Activated CD4-positive, alpha-beta T cell treated with anti-CD3 and anti-CD28 coated beads, Interleukin-2, amount 10 ng/mL, durations not matched to agents 7 days and 5 days (primary cell): ENCODE measurements at places on chromosomes 5 and 9. TPM values are rescaled to one million over a fixed set of nuclear protein-coding genes. Genes with fewer than 3 reads are reported as not detected.

The LEAP2 gene
- total RNA-seq: 3.8 TPM

The AQP3 gene
- 194 TPM for total RNA-seq

The MORN5 gene
- total RNA-seq: not detected

GRCh38 chr9:5278486-5278885, 26.0 kb downstream of the RLN2 start:
- no peaks in the 10 kb centered on the region for H3K27me3 ChIP-seq
- no peak overlapping the region for H3K4me3 ChIP-seq
- DNase-seq: no peak
- no peaks in the 10 kb centered on the region for H3K4me1 ChIP-seq
- H3K36me3 ChIP-seq: peaks cover 4% of the 10 kb centered on the region

DNA sequence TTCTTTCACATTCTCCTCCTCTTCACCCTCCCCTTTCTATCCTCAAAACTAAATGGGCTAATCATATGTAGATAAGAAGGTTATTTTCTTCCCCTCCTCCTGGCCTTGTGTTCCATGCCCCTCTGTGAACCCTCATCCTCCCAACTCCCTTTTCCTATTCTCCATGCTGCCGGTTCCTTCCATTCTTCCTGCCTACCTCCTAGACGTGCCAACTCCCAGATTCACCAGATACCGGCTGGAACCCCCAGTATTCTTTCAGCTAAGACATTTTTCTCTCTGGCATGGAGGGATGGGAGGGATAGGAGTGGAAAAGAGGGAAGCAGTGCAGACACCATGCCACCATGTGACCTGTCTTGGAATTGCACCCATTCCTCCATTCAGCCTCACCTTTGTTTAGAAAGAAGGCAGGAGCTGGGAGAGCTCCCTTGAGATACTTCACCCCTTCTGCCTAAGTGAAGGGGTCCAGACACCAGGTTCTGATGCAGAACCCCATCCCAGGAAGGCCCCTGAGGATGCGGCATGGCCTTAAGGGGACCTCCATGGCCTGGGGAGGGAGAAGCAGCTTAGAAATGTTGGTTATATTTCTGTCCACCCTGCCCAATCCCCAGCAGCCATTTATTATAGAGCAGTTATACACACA, 4.8 kb downstream of the DNAJB5 start:
- H3K4me3 ChIP-seq: no peak overlapping the region
- H3K36me3 ChIP-seq: no peaks in the 10 kb centered on the region
- H3K27ac ChIP-seq: no peak overlapping the region
- H3K27me3 ChIP-seq: no peaks in the 10 kb centered on the region
- no peak for DNase-seq

DNA sequence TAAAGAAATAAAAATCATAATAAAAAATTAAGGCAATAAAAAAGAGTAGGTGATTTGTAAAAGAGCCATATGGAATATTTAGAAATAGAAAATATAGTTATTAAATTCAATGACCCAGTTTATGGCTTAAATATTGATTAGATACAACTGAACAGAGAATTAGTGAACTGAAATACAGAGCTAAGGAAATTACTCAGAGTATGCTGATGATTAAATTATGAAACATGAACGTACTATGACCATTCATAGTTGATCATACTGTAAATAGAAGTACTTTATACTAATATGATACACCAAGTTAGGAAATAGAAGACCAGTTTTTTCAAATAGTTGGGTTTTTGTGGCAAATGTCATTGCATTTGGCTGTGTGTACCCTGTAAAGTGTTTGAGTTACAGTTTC, 194.5 kb downstream of the CWC27 start:
- H3K4me1 ChIP-seq: no peaks in the 10 kb centered on the region
- no peak overlapping the region for H3K4me3 ChIP-seq
- no peak overlapping the region for H3K27ac ChIP-seq
- peaks cover 10% of the 10 kb centered on the region for H3K36me3 ChIP-seq

GRCh38 chr9:87891754-87892153, 9.1 kb downstream of the SPATA31E1 start:
- DNase-seq: no peak
- H3K36me3 ChIP-seq: peaks cover 1% of the 10 kb centered on the region
- H3K27me3 ChIP-seq: peaks cover 4% of the 10 kb centered on the region

GRCh38 chr5:101580591-101580990, 677.5 kb upstream of the ST8SIA4 start:
- no peak overlapping the region for H3K27ac ChIP-seq
- no peaks in the 10 kb centered on the region for H3K36me3 ChIP-seq
- no peak overlapping the region for H3K4me3 ChIP-seq
- H3K27me3 ChIP-seq: no peaks in the 10 kb centered on the region
- no peaks in the 10 kb centered on the region for H3K4me1 ChIP-seq

- DNase-seq: no peak
- H3K4me1 ChIP-seq: peaks cover 9% of the 10 kb centered on the region
- H3K27me3 ChIP-seq: peaks cover 13% of the 10 kb centered on the region
- H3K27ac ChIP-seq: no peak overlapping the region
- no peak overlapping the region for H3K4me3 ChIP-seq
- H3K36me3 ChIP-seq: no peaks in the 10 kb centered on the region
Measured at GRCh38 chr5:91110686-91111085, 272.4 kb downstream of the ARRDC3 start.

GRCh38 chr5:124948062-124948753, 201.8 kb upstream of the ZNF608 start:
- no peak overlapping the region for H3K4me3 ChIP-seq
- no peaks in the 10 kb centered on the region for H3K36me3 ChIP-seq
- no peak for DNase-seq
- H3K4me1 ChIP-seq: no peaks in the 10 kb centered on the region

DNA sequence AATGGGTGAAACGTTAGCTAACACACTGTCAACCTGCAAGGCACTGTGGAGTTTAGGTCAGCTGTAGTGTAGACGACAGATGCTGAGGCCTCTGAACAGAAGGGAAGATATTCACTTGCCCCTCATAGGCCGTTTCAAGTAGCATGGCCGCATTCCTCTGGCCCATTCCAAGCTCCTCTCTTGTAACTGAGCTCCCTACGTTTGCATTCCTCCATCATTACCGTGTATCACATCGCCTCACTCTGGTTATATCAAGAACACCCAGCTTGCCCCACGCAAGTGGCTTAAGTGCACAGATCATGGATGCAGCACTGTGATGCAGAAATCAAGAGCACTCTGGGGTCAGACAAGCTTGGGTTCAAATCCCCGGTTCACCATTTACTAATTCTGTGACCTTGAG, 43.3 kb downstream of the PRELID2 start:
- no peaks in the 10 kb centered on the region for H3K27me3 ChIP-seq
- no peaks in the 10 kb centered on the region for H3K36me3 ChIP-seq
- no peaks in the 10 kb centered on the region for H3K4me1 ChIP-seq
- no peak overlapping the region for H3K4me3 ChIP-seq

- no peaks in the 10 kb centered on the region for H3K27me3 ChIP-seq
- DNase-seq: no peak
- no peak overlapping the region for H3K4me3 ChIP-seq
- no peak overlapping the region for H3K27ac ChIP-seq
- peaks cover 6% of the 10 kb centered on the region for H3K36me3 ChIP-seq
Measured at GRCh38 chr5:102873379-102873932, 118.4 kb downstream of the PAM start.

DNA sequence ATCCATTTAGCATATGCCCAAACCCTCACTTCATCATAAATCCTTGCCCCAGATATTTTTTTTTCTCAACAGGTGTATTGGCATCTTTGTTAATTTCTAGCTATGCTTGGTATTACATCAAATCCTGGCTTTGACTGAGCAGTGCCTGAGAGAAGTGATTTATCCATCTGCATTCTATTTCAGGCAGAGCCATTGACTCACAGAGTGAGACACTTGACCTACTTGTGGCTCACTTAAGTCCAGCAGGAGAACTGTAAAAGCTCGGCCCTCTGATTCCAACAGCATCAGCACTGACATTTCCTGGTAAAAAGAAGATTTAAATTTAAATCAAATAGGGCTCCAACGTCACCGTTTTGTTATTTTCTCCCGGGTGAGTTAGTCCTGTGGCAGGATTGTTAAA, 93.4 kb downstream of the PLK2 start:
- H3K4me3 ChIP-seq: no peak overlapping the region
- no peaks in the 10 kb centered on the region for H3K36me3 ChIP-seq
- no peak for DNase-seq
- no peak overlapping the region for H3K27ac ChIP-seq
- no peaks in the 10 kb centered on the region for H3K27me3 ChIP-seq

GRCh38 chr9:89926691-89927220, 321.9 kb downstream of the GADD45G start:
- peaks cover 24% of the 10 kb centered on the region for H3K4me1 ChIP-seq
- no peak overlapping the region for H3K4me3 ChIP-seq
- peaks cover 14% of the 10 kb centered on the region for H3K27me3 ChIP-seq
- no peaks in the 10 kb centered on the region for H3K36me3 ChIP-seq
- no peak overlapping the region for H3K27ac ChIP-seq

DNA sequence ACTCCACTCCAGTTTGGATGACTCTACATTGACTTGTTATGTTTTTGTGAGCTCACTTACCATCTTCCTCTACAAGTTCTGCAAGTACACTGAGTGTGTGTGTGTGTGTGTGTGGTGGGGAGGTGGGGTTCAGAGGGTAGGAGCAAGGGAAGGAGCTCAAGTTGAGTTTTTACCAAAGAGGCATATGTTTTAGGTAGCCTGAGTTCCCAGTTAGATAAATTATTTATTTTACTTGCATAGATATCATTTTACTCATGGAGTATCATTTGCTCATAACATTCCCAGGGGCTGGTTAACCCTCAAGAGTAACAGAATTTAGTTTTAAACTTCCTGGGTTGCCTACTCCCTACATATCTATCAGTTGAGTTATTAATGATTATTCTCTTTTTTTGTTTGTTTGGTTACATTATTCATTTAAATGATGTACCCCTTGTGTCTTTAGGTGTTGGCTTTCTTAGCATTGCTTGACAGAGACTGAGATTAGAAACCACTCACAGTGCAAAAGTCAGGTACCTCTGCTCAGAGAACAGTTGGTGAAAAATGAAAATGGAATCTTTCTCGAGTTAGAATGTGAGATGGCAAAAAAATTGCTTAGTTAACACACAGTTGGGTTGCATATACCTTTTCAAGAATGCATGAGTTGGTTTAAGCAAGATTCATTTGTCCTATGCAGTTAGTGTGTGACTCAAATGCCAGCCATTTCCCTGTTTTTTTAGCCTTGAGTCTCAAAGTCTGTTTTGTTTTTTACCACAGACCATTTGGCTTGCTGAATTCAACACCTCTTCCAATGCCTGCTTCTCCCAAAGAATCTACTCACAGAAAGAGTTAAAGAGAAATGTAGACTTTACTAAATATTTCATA, 29.2 kb downstream of the TNFSF8 start:
- H3K4me3 ChIP-seq: no peak overlapping the region
- H3K27me3 ChIP-seq: no peaks in the 10 kb centered on the region
- DNase-seq: no peak
- H3K27ac ChIP-seq: peak overlapping the region; percentile 62
- peaks cover 7% of the 10 kb centered on the region for H3K4me1 ChIP-seq

- no peak overlapping the region for H3K4me3 ChIP-seq
- H3K27ac ChIP-seq: no peak overlapping the region
- no peaks in the 10 kb centered on the region for H3K36me3 ChIP-seq
- no peak for DNase-seq
- H3K27me3 ChIP-seq: no peaks in the 10 kb centered on the region
- H3K4me1 ChIP-seq: no peaks in the 10 kb centered on the region
Measured at GRCh38 chr9:114214181-114214580, 58.8 kb downstream of the COL27A1 start.

DNA sequence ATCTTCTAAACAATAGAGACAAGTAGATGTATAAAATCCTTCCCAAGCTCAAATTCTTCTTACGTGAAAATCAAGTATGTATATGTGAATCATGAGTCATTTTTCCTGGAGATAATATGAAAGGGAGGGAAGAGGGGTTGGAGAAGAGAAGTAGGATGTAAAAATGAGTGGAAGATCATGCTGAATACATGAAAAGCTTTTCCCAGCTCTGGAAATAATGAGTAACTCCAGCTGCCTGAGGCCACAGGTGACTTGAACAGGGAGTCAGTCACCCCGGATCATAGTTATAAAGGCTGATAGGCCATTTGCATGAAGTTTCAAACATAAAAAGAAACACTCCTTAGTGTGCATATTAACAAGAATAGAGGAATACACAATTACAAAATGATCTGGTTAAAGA, 486.7 kb downstream of the EFNA5 start:
- H3K4me1 ChIP-seq: no peaks in the 10 kb centered on the region
- no peaks in the 10 kb centered on the region for H3K27me3 ChIP-seq
- no peak for DNase-seq
- no peaks in the 10 kb centered on the region for H3K36me3 ChIP-seq
- no peak overlapping the region for H3K4me3 ChIP-seq
